ENCODE measurements at places on chromosomes 16 and 17.

- DNase-seq: no peak
These were observed 12.6 kb downstream of the KCTD2 start for GRCh38 chr17:75059369-75060345.

DNA sequence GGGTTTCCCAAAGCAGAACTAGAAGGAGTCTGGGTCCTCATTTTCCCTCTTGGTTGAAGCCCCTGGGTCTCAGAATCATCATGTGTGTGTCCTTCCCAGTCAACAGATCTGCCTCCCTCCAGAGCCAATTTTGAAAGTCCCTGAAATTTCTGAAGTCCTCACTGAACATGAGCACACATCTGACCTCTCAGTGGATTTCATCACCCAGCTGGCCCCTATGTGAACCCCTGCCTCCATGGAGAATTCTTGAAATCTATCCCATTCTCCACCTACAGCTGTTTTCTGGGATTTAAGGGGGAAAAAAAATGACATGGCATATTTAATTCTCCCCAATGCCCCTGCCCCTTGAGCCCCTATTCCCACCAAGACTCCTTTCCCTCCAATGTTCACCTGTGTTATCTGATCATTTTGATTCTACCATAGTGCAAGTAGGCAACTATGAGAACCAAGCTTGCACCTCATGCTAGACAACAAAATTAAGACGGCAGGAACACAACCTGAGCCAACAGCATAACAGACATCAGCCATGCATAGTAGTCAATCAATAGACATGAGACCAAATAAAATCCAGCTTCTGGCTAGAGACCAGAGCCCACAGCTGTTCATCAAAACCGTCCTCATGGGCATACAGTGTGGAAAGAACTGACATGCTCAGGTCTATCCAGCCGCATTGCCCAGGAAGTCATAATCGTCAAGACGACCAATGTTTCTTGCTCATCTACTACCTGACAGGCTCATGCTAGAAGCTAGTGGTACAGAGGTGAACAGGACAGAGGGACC lies 14.9 kb downstream of the SOX9 start:
- no peak for DNase-seq

- no peak for DNase-seq
These were observed 54.7 kb upstream of the CIBAR2 start for GRCh38 chr16:85166699-85167588.

DNA sequence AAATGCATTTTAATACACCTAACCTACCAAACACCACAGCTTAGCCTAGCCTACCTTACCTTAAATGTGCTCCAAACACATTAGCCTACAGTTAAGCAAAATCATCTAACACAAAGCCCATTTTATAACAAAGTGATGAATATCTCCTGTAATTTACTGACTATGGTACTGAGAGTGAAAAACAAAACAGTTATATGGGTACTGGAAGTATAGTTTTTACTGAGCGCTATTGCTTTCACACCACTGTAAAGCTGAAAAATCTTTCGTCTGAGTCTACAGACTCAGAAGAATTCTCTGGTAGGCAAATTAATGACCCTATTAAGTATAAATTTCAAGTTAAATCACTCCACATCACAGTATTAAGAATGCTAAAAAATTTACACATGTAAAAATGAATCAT lies 3.5 kb downstream of the GRB2 start:
- DNase-seq: no peak

DNA sequence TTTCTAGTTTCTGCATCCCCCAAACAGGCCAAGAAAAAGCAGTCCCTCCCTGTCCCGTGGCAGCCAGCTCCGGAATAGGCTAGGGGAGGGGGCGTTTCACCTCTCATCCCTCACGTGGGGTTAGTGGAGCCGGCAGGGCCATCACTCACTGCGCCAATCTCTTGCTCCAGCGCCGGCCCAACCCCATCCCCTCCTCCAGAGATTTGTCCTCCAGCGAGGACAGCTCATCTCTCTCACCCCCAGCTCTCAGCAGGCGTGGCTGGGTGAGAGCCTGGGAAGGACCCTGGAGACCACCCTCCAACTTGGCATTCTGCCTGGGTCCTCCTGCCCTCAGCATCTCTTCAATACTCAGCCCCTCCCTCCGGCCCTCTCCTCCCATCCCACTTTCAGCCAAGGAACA lies 74.1 kb downstream of the TMEM132E start:
- no peak for DNase-seq

DNA sequence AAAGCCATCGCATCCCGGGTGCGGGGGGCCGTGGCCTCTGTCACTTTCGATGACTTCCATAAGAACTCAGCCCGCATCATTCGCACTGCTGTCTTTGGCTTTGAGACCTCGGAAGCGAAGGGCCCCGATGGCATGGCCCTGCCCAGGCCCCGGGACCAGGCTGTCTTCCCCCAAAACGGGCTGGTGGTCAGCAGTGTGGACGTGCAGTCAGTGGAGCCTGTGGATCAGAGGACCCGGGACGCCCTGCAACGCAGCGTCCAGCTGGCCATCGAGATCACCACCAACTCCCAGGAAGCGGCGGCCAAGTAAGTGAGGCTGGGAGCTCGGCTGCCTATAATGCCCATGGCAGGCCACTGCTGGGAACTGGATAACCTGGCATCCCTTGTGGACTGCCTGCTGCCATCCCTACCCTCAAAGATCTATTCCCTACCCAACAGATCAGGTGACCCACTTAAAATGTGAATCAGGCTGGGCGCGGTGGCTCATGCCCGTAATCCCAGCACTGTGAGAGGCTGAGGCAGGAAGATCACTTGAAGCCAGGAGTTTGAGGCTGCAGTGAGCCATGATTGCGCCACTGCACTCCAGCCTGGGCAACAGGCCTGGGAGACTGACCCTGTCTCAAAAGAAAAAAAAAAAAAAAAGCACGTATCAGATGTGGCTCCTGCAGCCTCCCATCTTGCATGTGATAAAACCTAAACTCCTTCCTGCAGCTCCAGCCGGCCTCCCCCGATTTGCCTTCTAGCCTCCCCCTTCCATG lies 18.3 kb downstream of the CDIPT start:
- DNase-seq: no peak

- no peak for DNase-seq
These were observed 60.1 kb upstream of the MRTFB start for GRCh38 chr16:14011001-14011400.

- DNase-seq: no peak
These were observed 415.3 kb downstream of the GRIN2A start for GRCh38 chr16:9766891-9767290.

GRCh38 chr17:17493249-17493985 lies 2.8 kb downstream of the RASD1 start:
- DNase-seq: no peak

Measured in NCI-H748 treated with DMSO at 0.1 percent for 48 hours (cell line).